Activated T-helper 1 cell treated with Interleukin-2 at 50 U/mL for 16 hours (primary cell): ENCODE measurements at places on chromosomes 3 and 15.

- no peak for DNase-seq
These were observed 214.7 kb upstream of the NECTIN3 start for GRCh38 chr3:110856916-110857315.

DNA sequence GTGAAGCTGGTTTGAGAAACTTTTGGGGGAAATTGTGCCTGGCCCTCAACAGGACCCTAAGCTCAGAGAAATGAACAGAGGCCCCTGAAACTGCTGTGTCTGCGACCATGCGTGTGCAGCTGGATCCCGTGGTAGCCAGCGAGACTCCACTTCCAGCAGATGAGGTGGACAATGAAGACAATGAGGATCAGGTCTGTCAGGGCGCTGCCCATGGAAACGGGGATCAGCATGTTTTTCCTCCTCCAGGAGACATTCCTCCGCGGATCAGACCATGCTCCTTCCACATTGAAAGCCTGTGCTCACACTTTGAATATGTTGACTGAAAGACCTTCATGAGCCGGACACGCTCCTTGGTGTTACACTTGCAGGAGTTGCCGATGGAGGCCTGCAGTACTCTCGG is 1439.8 kb upstream of the ALCAM start:
- DNase-seq, result no peak

- DNase-seq, result no peak
These were observed 62.4 kb downstream of the IFT57 start for GRCh38 chr3:108159865-108160264.

- no peak for DNase-seq
These were observed 2.3 kb upstream of the SLC51B start for GRCh38 chr15:65042776-65043327.

GRCh38 chr3:131903988-131904415 is 130.8 kb downstream of the CPNE4 start:
- DNase-seq, result no peak

- no peak for DNase-seq
These were observed 267.3 kb downstream of the UACA start for GRCh38 chr15:70495991-70496599.

DNA sequence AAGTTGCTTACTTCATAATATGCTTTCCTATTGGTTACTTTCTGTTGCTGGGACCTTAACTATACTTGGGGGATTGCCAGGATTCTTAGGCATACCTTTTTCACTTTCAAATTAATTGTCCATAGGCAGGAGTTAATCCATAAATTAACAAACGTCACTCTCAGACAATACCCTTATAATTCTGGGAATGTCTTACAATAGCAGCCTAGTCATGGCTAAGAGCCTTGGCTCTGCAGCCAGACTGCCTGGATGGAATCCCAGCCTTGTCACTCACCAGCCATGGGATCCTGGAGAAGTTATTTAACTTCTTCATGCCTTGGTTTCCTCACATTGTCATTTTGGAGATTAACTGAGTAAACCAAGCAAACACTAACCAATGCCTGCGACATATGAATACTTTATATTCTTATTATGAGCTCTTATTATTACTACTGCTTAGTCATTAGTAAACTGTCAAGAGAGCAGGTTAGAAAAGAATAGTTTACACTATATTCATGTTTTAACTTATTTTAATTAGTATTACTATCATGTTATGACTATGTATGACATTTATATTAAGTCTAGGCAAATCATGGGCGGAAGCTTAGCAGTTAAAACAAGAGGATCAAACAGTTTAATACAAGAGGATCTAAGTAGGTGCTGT is 29.0 kb downstream of the GYG1 start:
- no peak for DNase-seq

DNA sequence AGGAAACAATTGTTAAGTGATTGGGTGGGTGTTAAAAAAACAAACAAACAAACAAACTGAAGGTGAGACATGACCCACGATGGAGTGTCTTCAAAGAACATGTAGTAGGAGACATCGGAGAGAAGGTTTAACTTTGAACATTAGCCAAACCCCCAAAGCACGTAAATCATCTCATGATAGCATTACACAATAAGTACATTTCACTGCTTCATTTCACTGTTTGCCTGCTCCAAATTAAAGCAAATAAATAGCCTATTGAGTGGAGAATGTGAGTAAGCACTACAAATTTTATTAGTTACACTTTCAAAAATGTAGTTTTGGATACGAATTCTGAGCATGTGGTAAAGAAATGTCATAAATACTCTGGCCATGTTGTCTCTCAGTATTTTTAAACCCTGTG is 287.0 kb downstream of the SI start:
- no peak for DNase-seq

DNA sequence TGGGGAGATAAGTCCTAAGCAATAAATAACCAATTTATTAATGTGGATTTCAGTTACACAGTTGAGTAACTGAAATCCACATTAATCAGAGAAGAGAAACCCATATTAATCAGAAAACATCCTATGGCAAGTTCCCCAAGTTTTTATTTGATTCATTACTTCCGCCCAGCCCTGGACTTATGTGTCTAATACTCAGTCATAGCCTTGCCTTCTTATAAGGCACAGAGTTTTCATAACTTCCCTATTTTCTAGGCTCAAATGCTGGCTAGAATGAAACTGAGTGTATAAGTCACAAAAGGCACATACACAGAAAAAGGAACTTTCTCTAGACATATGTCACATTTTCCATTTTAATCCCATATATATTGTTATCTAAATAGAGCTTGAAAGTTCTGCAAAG is 28.8 kb downstream of the CD47 start:
- DNase-seq, result no peak

GRCh38 chr15:50262533-50262932 is 3.0 kb downstream of the HDC start:
- no peak for DNase-seq

DNA sequence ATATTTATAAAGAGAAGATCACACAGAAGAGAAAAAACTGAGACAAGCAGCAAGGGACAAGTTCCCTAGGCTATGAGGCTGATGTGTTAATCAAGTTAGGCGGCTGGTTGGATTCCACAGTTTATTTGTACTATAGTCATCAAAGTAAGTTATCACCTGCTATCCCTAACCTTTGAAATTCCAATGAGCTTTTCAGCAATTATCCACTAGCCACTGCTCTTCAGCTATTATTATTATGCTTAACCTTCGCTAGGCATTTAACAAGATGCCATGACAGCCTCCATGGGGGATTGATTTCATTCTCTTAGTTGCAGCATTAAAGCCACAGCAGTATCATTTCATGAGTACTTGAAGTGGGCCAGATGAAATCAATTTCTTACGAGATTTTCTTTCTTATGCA is 699.5 kb upstream of the NAALADL2 start:
- DNase-seq, result no peak

GRCh38 chr3:125212091-125212508 is 448 bp downstream of the SLC12A8 start:
- no peak for DNase-seq

- DNase-seq, result no peak
These were observed 16.1 kb upstream of the RTP3 start for GRCh38 chr3:46481636-46482035.

DNA sequence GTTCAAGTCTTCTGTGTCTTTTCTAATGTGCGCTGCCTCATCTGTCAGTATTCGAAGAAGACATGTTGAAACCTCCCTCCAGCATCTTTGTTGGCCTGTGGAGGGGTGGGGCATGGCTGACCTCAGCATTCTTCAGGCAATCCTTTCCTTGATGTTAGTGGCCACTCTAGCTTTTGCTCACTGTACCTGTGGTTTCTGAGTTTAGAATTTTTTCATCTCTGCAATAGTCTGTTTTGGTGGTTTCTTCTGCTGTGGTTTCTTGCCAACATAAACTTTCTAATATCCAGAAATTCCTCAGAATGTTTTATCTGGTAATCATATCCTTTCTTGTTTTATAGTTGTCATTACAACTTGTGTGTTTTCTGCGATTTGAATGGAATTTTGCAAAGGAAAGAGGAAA is 251.3 kb upstream of the NR2E3 start:
- DNase-seq, result no peak

DNA sequence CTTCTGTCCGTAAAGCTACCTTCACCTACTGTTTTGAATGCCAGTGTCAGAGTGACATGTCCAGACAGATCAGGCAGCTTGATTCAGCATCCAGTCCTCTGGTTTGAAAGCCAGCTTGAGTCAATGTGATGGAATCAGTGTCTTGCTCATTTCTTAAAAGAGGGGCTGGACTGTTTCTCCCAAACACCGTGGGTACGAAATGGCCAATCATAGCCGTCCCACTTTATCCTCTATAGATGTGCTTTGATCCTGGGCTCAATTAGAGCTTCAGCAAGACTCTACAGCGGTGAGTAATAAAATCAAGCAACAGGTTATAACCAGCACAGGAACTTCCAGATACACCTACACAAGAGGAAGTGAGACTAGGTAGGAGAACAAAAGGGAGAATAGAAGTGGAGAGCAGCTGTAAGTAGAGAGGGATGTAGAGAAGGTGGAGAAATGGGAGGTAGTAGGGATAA is 17.0 kb upstream of the OR5K1 start:
- DNase-seq, result no peak

DNA sequence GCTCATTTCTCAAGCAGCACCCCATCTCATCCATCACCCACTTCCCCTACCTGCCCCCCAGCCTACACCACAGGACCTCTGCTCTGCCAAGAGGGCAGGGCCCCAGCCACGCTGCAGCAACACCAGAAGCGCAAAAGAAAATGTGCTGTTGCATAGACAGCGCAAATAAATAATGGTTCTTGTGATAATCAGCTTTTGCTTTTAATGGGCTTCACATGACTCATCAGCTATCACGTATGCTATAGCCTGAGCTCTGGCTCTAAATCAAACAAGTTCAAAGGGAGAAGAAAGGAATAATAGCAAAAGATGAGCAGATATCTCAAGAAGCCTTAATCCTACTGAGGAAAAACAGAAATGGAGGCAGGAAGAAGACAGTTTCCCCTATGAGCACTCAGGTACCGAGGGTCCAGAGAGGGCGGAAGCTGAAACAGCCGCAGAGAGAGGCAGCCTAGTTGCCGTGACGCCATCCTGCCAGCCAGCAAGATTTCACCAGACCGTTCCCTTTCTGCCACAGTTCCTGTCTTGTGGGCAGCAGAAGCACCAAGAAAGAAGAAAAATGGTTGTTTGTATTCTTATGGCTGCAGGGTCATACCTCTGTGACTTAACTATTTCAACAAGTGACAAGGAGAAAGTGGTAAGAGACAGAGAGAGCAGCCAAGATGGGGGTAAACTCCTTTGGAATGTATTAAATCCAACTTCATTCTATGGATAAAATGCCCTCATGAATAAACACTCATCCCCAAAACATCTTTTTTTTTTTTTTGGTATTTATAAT is 22.0 kb downstream of the RAB27A start:
- DNase-seq, result peak; percentile 57

GRCh38 chr3:155102329-155102728 is 22.2 kb downstream of the MME start:
- no peak for DNase-seq

- no peak for DNase-seq
These were observed 31.6 kb upstream of the SLC35G2 start for GRCh38 chr3:136787349-136787748.

- DNase-seq, result no peak
These were observed 945.6 kb downstream of the MCTP2 start for GRCh38 chr15:95176794-95177577.

GRCh38 chr3:103218793-103219192 is 784.0 kb downstream of the ZPLD1 start:
- DNase-seq, result no peak

DNA sequence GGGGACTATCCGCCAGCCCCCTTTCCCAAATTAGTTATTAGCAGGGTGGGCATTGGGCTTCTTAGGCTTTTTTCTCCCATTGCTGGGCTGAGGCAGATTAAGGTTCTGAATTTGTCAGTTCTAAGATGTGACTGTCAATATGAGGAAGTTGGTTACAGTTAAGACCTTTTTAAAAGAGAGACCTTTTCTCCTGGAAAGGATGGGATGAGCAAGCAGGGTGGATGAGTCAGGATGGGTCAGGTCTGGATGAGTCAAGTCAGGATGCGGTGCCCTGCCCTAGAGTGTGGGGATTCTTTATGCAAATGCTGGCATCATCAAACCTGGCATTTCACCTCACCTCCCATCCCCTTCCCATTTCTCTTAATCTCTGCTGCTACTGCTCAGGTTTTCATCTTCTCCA is 1.9 kb downstream of the AEN start:
- DNase-seq, result no peak

DNA sequence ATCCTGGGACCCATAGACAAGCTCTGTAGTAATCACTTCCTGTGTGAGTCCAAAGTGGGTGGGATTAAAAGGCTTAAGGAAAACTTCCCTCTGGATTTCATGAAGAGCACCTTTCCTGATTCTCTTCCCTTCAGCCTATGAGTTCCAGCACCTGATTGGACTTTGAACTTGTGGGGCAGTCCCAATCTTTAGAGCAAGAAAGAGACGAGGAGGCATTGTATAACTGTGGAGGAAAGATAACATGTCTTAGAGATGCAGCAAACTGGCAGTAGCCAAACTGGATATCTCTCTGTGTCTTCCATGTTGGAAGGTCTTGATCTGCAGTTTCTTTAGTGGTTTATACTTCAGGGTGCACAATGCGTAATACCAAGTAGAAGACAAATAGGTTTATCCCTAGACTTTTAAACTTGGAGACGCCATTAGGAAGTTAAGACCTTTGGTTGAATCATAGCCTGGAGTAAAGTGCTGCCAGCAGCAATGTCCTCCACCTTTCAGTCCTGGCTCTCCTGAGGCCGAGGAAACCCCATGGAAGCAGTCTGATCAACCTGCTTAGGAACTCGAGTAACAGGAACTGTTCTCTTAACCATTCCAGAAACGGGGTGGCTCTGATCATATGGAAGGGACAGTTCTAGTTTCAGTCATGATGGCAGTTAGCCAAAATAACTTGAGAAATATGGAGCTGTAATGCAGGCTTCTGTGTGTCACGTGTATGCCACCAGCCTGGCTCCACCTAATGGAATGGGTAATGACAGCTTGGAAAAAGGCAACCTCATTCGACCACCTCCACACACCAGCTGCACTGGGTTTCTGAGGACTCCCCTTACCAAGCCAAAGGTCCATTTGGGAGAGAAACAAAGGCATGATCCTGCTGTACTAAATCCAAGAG is 4.7 kb downstream of the EIF1B start:
- DNase-seq, result no peak

DNA sequence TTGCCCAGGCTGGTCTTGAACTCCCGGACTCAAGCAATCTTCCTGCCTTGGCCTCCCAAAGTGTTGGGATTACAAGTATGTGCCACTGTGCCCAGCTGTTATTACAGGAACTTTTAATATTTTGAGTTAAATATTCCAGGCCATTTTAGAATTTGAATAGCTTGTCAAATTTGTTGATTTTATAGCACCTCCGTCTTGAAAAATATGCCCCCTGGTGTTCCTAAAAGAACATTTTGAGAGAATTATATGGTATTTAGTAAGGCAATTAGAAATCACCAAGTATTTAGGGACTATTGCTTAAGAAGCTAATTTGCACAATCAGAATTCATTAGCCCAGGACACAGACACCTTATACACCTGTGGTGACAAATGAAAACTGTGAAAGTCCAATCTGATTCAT is 23.7 kb downstream of the PDE8A start:
- no peak for DNase-seq

GRCh38 chr3:64675687-64676247 is 12.0 kb downstream of the ADAMTS9 start:
- DNase-seq, result no peak

- DNase-seq, result no peak
These were observed 63.4 kb downstream of the ARHGEF26 start for GRCh38 chr3:154184582-154184981.

GRCh38 chr3:71421820-71422566 is 161.5 kb downstream of the FOXP1 start:
- no peak for DNase-seq
